ENCODE measurements at places on chromosomes 3 and 15. TPM values are rescaled to one million over a fixed set of nuclear protein-coding genes. Genes with fewer than 3 reads are reported as not detected.

DNA sequence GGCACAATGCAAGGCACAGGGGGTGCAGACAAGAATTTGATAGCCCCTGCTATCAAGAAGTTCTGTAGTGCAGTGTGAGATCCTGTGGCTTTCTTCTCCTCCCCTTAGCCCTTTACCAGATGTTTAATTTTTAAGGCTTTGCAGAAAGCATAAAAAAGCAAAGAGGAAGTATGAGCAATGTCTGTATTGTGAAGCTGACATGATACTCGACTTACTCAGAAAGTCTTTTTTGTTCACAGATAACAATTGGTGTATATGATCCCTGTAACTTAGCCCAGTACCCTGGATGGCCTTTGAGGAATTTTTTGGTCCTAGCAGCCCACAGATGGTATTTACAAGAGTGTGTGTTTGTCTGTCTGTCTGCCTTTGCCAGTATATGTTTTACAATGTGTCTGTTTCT, 58.9 kb downstream of the ATG7 start:
- no peak for DNase-seq

- no peak for DNase-seq
Measured at GRCh38 chr3:175608356-175608755, 749.2 kb downstream of the NAALADL2 start.

NPHP3 gene
- 76.5 TPM for polyA plus RNA-seq

- no peak for DNase-seq
Measured at GRCh38 chr15:98943051-98943508, 64.5 kb downstream of the PGPEP1L start.

LRTM1 gene
- polyA plus RNA-seq = not detected

DNA sequence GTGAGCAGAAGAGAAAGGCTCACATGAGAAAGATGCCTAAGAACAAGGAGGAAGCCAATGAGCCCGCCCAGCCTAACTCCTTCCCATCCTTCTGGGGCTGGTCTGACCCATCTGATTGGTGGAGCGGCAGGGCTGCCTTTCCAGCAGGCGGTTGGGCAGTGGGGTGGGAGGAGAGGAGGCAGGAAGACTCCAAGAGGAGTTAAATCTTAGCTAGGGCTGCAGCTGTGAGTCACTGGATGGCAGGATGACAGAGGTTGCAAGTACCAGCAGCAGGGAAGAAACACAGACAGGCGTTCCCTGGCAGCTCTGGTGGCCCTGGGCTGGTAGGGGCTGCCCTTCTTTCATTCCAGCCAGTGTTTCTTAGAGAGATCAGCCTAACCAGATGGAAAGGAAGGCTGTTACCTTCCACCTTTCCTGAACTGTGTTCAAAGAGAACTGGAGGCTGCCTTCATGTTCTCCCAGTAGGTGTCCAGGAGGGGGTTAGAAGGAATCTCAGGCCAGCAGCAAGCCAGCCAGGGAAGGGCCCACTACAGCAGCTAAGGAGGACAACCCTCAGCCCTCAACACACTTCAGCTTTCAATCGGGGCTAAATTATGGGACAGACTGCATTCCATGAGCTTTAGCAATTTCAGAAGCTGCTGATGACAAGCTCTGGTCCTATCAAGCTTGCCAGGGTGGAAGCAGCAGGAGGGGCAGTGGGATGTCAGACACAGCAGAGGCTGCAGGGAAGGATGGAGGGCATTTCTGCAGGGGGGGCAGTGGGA, 50.3 kb downstream of the CHSY1 start:
- DNase-seq = no peak

ANKRD34C gene
- 0.01 TPM for polyA plus RNA-seq

DNA sequence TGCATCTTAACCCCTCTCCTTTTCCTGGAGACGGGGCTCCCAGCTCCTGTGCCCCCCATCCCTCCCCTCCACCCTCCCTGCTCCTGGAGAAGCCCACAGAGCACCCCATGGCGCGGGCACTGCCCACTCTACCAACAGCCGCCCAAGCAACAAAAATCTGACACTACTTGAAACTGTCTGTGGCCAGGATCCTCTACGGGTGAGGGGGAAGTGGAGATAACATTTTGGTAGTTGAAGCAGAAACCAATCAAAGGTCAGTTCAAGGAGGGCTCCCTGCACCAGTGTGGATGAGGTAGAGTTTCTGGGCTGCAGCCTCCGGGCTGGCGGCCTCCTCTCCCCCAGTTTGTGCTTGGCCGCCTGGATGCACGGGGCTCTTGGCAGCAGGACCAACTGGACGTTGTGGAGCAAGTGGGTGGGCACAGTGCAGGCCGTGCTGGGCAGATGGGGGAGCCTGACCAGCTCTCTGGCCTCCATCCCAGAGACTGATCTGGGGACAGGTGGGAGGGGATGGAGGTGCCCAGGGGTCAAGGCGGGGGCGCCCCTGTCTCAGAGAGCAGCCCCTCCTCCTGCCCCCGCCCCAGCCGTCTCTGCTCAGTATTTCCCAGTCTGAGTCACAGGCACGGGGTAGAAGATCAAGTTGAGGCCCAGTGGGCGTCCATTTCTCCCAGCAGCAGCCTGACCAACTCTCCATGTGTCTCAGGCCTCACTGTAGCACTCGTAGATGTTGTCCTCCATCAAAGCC, 12.8 kb downstream of the H1-8 start:
- no peak for DNase-seq

EPHB1 gene
- polyA plus RNA-seq = 5.1 TPM

Data from renal cortex interstitium (tissue), 15 donors.